ENCODE measurements at places on chromosomes 5 and 9.
A peak's percentile ranks its signal among the peaks of the same experiment; 100 is the strongest.

DNA sequence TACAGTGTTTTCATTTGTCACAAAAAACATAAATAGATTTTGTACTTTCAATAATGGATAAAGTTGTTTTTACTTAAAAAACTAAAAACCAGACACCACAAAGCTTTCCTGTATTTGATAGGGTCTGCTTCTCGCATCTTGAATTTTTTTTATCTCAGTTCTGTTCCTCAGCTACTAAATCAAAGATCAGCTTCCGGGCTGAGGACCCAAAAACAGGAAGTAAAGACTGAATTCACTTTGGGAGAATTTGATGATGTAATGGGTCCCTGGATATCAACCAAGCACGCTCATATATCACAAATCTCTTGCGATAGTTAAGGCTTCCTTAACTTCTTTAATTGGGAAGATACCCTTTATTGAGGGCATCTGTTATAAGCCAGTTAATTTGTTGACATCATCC is 24.1 kb downstream of the ITK start:
- DNase-seq, result no peak

DNA sequence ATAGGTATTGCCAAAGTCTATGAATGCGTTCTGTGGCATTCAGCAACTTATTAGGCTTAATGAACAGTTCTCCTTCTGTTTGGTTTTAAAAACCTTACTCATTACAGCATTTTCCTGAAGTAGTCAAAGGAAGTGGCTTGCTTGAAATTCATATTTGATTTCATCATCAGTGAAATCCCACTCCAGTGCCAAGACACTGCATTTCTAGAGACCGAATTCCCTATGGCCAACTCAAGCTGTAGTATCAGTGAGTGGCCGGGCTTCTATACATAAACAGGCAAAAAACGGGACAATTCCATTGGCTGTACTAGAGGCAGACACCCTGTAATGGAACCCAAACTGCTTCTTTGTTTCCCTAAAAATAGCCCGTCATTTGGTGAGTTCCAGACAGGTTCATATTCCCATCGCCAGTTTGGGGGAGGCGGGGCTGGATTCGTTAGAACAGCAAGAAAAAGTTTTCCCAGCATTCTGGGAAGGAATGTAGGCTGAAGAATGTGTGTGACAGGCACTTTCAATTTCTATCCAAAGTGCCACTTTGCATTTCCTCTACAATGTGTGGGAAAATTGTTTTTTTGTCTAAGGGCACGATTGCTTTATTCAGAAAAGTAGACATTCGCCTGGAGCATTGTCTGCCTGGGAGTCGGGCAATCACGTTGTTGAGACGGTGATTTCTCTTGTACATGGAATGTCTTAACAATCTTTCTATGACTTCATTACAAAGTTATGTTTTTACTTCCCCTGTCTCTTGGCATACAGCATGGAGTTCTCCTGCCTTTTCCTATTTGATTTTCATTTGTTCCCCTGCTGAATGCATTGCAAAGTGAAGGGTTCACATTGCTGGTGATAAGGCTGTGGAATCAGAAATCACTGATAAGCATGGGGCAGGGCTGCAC is 141.8 kb upstream of the MAST4 start:
- peak; percentile 49 for DNase-seq

GRCh38 chr5:9498541-9499497 is 47.1 kb downstream of the SEMA5A start:
- DNase-seq, result peak; percentile 62

DNA sequence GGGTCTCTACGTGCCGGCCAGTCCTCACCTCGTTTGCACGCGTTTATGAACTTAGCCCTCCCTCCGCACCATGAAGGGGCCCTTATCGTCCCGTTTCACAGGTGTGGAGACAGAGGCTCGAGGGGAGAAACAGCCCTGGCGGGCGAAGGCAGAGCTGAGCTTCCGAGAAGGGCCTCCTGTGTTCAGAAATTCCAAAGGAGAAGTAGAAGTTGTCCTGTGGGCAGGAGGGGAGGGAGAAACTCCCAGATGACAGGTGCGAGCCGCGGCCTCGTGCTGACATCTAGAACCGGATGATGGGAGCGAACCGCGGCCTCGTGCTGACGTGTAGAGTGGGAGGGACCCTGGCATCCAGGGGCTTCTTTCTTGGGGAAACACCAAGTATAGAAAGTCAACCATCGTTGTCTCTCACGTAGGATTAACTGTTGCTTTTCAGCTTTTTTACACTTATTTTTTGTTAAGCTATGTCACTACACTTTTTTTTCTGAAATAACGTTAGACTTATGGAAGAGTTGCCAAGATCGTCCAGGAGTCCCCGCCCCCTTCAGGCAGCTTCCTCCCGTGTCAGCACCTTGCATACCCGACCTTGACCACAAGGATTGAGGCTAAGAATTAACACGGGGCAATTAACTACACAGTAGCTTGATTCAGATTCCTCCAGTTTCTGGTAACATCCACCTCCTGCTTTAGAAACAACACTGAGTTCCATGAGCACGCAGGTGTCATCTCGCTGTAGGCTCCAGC is 42.8 kb upstream of the NKD2 start:
- peak; percentile 49 for DNase-seq

DNA sequence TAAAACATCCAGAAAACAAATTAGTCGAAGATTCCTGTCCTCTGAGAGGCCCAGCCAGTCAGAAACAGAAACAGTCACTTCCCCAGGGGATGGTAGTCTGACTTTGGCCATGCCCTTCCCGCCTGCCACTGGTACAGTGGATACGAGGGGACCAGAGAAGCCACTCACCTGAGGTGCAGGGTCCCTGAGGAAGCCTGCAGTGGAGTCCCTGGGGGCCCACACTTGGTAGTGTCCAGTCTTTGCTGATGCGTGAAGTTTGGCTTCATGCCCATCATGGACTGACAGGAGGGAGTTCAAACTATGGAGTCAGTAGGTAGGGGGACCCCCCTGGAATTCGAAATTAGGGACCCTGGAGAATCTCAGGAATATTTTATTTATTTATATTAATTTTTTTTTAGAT is 147.5 kb downstream of the DAB2IP start:
- no peak for DNase-seq

GRCh38 chr9:131598121-131598520 is 52.8 kb downstream of the PRRT1B start:
- no peak for DNase-seq

DNA sequence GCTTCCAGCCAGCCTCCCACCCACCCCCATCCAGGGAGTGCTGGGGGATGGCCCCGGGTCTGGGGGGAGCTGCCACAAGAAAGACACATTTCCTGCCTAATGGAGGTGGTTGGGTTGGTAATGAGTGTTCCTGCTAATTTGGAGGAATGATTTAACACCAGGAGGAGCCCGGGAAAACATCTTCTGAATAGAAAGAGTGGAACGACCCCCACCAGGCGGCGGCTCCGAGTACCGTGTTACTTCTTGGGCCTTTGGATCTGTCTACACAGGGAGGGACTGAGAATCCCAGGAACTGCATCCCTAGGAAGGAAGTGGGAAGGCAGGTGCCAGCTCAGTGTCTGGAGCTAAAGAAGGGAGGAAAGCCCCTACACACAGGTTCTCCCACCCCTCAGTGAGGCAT is 64.6 kb downstream of the TSPAN17 start:
- DNase-seq, result no peak

DNA sequence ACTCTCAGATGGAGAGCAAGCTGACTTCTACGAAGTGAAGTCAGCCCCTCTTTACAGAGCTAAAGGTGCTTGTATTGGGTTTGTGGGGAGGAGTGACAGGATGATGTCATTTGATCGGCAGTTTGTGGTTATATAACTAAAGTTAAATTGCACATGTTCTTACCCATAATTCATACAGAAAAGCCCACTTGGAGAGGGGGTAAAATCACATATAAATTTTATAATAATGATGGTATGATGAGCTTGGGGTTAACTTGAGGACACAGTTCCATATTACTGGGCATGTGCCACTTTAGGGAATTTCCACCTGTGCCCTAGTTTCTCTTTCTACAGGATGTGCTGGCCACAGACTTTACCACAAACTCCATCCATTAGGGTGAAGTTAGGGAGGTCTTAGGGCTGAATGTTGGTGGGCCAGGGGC is 1178.6 kb upstream of the CDH9 start:
- DNase-seq, result no peak

DNA sequence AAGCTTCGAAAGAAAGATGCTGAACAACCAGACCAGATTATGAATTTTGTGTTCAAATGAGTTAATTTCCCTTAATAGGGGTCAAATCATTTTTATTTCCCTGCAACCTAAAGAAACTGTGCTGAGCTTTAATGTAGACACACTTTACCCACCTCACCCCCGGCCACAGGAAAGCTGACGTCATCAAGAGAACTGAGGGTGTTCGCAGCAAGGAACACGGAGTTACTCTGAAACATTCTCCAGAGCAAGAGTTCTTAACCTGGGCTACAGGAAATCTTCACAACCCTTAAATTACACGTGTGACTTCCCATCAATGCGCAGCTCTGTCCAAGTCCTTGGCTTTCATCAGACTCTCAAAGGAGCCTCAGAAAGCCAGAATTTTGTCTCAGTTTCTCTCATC is 116.3 kb downstream of the COL23A1 start:
- no peak for DNase-seq

- DNase-seq, result no peak
Observed at GRCh38 chr5:76367623-76368371, 35.3 kb upstream of the IQGAP2 start.

- peak; percentile 81 for DNase-seq
Observed at GRCh38 chr9:122402403-122402871, 31.6 kb downstream of the PTGS1 start.

- DNase-seq, result no peak
Observed at GRCh38 chr9:86039991-86040860, 59.1 kb downstream of the GOLM1 start.

DNA sequence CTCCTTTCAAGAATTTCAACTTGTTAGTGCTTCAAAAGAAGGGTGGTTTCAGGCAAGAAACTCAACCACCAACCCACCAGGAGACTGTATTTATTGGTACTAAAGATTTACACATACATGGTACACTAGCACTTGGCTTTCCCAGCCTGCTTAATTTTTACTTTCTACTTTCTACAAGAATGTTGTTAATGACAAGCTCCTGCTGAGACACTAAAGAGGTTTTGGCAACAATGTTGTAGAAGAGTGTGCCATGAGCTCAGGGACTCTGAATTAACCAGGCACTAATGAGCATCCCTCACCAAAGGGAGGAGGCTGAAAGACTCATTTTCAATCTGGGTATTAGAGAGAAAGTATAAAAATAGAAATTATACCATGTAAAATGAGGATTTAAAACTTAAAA is 195.0 kb downstream of the KIAA0825 start:
- no peak for DNase-seq

DNA sequence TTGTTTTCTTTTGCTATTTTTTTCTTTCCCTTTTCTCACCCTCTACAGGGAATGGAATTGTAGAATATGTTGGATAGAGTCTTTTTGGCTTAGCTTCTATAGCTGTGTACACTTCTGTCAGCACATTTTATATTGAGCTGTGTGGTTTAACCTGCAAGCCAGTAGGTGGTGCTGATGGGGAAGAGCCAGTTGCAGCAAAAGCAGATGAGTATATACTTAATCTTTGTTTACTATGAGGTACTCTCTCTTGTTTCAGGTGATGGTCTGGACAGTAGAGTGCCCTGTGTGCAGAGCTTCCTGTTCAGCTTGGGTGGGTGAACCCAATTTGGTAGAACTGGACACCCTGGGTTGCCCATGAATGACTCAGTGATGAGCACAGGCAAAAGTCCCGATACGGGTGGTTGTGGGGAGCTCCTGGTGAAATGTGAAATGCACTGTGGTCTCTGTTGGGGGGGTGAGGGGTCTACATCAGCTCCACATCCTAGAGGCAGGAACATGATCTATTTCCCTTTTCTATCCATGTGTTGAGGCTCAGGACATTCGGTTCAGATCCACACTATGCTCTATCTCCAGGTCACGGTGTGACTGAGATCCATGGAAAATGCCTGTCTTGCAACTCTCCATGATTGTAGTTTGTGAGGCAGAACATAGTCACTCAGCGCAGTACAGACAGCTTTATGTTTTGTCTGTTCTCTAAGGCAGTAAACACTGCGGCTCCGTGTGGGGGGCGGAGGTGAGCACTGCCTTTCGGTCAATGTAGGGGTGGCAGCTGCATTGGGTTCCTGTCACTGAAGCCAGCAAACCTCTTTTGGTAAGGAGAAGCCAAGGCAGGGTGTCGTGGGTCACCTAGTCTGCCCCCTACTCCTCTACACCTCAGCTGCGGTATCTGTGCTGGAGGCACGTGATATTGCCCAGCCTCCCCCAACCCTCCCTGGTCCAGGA is 353.2 kb downstream of the PRR16 start:
- no peak for DNase-seq

DNA sequence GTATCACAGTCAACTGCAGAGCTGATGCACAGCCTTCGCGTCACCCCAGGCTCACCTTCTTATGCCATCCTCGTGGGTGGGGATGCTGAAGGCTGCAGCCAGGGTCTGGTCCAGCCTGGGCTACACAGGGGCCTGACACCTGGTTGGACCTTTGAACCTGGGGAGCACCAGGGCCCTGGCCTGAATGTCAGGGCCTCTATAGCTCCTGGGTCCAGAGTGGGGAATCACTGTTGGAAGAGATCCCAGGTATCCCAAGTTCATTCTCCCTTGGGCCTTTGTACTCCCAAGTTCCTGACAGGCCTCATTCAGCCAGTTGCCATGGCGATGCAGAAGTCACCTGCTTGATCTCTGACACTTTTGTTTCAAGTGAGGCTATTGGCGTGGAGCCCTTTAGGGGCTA is 43.8 kb downstream of the ZNF618 start:
- no peak for DNase-seq

- no peak for DNase-seq
Observed at GRCh38 chr9:95003689-95004410, 277.4 kb downstream of the AOPEP start.

DNA sequence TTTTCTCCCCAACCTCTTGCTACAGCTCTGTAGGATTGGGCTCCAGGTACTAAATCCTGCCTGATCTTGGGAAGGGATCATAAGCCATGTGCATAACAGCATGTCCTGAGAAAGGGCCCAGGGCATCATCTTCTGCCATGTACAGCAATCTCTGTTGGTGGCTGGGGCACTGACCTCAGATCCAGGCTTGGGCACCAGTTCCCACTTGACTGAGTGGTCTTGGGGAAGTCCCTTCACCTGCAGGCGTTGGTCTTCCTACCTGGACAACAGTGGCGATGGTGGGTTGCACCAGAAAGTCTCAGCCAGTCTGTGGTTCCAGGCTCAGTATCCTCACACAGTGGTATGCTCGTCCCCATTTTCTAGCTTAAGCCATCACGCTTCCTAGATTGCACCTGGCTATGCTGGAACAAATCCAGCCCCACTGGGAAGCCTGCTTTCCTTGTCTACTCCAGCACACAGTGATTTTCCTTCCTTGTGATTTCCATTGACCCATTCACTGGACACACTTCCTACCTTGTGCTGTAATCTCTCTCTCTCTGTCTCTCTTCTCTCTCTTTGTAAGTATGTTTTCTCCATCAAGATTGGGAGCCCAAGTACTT is 121.7 kb upstream of the PITX1 start:
- no peak for DNase-seq
